ENCODE measurements at places on chromosomes 7 and 10.

GRCh38 chr7:153193144-153193595 is 433.6 kb downstream of the ACTR3B start:
- DNase-seq, result peak; percentile 24

DNA sequence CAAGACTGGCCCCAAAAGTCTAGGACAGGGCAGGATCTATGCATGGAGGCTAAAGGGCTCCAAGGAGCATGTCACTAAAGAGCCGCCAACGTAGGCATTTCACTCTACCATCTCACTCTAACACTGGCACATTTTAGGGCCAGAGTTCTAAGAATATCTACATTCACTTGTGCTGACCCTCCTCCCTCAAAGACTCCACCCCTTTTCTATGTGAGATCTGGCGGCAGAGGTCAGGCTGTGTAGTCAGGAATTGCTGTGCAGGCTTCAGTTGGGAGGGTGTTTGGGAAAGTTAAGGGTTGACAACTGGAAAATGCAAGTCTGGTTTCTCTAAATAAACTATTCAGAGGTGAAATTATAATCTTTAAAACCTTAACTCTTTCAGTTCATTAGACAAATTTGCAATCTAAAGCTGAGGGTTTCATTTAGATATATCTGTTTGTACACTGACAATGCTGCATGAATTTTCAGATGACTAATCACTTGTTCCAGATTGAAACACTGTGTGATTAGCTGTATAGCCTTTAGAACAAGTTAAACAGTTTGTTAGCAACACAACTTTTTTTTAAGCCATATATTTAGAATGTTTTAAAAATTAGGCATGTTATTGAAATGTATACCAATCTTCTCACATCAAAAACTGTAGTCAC is 18.2 kb downstream of the LMOD2 start:
- DNase-seq, result no peak

DNA sequence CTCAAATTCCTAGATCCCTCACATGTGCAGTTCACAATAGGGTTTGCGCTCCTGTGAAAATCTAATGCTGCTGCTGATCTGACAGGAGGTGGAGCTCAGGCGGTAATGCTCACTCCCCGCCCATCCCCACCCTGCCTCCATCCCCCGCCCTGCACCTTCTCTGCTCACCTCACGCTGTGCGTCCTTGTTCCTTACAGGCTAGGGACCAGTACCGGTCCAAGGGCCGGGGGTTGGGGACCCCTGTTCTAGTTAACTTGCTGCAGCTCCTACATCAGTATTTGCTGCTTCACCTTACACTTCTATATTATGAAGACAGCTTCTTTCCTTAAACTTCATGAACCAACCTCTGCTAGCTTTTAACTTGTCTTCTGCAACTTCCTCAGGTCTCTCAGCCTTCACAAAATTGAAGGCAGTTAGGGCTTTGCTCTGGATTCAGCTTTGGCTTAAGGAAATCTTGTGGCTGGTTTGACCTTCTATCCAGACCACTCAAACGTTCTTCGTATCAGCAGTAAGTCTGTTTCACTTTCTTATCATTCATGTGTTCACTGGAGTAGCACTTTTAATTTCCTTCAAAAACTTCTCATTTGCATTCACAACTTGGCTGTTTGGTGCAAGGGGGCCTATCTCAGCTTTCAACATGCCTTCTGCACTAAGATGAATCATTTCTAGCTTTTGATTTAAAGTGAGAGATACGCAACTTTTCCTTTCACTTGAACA is 1.7 kb upstream of the TNKS2 start:
- peak; percentile 43 for DNase-seq

GRCh38 chr10:102450124-102450373 is 1.3 kb downstream of the C10orf95 start:
- no peak for DNase-seq

DNA sequence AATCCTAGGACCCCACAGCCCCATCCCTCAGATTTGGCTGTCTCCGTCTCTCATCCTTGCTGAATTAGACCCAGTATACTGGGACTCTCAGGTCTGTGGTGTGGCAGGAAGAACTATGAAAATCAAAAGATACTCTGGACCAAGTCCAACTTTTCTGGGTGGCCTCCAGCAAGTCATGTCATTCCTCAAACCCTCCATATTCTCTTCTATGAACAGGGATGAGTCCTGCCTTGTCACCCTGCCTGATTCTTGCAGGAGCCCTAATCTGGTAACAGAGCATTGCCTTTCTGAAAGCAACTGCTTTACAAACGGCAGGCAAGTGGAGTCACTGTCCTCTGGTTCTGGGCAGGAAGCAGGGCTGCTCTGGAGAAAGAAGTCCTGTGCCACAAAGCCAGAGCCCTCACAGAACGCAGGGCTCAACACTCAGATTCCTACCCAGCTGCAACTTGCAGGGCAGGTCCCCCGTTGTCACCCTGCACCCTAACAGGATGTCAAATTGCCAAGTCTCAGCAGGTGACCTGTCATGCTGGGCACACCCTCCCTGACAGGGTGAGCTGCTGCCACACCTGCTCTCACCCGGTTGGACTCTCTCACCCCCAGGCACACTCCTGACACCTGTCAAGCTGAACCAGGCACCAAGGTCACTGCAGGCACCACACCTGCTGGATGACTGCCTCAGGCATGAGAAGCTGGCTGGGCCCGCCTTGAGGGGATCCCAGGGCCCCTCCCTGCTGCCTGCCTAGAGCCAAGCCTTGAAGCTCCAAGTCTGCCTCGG is 227.7 kb downstream of the KCNMA1 start:
- no peak for DNase-seq

DNA sequence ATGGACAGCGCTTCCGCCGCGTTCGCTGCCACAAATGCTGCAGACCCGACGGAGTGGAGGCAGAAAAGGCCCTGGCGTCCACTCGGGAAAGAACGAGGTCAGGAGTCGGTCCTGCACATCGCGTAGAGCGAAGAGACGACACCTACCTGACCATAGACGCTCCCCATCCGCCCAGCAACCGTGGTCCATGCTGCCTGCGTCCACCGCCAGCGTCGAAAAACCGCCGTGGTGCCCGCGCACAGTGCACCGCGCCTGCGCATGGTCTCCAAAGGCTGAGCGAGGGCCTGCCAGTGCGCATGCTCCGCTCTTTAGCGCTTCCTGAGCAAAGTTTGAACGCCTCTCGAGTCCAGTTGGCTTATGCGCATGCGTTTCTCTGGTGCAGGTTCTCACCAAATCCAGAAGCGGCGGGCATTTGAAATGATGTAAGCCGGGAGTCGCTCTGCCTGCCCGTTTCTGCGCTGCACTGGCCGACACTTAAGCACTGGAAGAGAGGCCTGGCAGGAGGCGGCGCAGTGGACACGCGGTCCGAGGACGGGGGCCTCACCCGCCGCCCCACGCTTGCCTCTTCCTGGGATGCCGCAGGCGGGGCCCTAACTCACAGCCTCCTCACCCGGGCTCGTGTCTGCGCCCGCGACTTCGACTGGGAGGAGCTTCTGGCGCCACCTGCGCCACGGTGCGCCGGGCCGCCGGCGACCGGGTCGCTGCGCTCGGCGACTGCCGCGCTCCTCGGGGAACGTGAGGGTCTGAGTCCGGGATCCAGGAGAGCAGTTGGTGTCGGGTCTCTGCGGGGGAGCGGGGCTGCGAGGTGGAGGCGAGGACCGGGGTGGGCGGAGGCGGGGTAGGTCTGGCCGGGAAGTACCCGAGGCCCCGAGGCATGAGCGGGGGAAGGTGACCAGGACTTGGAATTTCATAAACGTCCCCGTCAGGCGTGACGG is at the start of gene FAM24B:
Gene FAM24B, minus strand, starts transcription at position 243 of the 935 bp plus-strand sequence. CDS start 29,066 bp downstream, outside the sequence.
- DNase-seq, result peak; percentile 86

Measured in GM13977 (cell line).